ENCODE measurements at places on chromosomes 4 and X. TPM values are rescaled to one million over a fixed set of nuclear protein-coding genes. Genes with fewer than 3 reads are reported as not detected.

The OFD1 gene
- total RNA-seq = 26.0 TPM

The DGKK gene
- not detected for total RNA-seq

The MTNR1A gene
- total RNA-seq = 1.4 TPM

DNA sequence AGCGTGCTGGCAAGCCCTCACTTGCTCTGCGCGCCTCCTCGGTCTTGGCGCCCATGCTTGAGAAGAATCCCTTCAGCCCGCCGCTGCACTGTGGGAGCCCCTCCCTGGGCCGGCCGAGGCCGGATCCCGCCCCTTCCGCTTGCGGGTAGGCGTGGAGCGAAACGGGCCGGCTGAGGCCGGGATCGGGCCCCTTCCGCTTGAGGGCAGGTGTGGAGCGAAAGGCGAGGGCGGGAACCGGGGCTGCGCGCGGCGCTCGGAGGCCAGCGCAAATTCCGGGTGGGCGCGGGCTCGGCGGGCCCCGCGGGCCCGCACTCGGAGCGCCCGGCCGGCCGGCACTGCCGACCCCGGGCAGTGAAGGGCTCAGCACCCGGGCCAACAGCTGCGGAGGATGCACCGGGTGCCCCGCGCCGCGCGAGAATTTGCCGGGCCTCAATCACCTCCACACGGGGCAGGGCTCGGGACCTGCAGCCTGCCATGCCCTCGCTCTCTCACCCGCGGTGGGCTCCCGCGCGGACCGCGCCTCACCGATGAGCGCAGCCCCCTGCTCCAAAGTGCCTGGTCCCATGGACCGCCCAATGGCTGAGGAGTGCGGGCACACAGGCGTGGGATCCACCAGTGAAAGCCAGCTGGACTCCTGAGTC, 58.1 kb upstream of the GBA3 start:
- DNase-seq = no peak

DNA sequence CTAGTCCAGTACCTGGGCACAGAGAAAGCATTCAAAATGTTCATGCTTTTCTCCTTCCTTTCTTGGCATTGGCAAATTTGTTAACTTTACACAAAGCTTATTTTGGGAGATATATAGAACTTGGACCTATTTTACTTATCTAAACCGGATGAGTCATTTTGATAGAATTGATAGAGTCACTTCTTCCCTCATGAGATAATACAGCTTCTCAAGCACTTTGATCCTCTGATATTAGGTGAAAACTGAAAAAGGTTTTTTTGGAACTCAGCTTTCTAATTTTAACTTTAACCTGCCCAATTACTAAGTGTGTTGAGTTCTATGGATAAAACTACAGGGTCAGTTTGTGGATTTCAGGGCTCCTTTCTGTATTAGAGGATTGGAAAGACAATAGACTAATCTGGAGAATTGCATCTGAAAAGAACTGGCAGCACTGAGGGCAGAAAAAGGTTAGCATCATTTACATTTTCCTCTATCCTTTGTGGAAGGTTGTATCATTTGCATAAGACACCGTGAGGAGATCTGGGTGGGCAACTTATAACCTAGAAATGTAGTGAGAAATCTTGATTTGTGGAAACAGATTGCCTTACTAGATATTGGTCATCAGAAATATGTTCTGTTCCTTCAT, 2.4 kb downstream of the WDR44 start:
- DNase-seq = no peak

- peak; percentile 67 for DNase-seq
Measured at GRCh38 chrX:9885150-9885549, 82.0 kb upstream of the CLDN34 start.

DNA sequence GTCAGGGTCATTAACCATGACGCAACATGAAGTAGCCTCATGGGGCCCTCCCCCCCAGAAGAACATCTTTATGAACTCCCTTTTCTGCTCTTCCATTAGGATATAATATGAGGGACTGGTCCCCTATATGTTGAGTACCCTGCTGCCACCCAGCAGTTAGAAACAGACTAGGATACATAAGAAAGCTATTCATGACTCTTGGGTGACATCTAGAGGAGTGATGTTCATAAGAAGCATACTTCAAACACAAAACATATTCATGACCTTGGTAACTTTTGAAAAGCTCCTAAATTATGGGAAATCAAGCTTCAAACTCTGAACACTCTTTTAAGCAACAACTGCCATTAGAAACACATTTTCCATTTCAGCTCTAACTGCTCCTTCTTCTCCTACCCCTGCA, 155.2 kb upstream of the SPIN4 start:
- no peak for DNase-seq

DNA sequence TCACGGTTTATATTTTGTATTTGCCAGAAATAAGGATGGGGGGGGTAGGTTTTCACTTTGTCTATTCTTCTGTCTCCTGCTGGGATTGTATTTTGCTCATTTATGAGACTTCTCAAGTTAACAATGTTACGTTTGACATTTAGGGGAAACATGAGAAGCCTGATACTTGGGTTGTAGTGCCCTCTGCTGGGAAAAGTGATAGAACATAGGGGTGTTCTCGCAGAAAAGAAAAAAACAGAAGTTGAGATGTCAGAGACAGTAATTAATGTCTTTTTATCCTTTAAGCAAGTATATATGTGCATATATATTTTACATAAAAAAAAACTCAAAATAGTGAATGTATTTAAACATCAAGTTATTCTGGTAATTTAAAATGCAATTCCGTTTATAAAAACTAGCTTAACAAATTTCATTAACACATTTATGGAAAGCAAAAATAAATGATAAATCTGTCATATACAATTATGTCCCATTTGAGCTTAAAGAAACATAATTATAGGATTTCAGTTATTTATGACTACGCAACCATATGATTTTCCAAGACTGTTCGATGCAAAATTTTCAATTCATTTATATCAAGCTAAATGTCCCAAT, 46.0 kb upstream of the TMPRSS11F start:
- no peak for DNase-seq

- no peak for DNase-seq
Measured at GRCh38 chrX:133989490-133989889, 4.1 kb upstream of the GPC3 start.

DNA sequence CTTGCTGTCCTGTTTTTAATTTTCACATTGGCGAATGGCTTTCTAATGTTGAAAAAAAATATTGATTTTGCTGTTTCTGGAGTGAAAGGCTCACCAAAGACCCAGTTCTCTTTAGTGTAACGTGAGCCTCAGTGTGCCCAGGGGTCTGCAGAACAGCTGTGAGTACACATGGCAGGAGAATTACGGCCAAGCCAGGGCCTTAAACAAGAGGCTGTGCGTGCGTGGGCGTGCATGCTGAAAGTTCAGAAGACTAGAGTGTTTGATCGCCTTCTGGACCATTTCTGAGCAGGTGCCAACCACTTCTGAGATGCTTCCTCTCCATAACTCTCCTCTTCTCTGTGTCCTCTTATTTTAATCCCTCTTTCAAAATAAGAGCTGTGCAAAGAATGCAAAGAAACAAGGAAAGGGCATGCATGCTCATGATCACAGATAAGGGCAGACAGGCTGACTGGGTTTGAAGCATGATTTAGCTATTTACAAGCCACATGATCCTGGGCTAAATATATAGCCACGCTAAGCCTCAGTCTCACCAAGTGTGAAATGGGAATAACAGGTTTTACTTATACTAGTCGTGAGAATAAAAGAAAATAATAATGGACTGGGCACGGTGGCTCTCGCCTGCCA, 9.9 kb downstream of the PHEX start:
- no peak for DNase-seq

DNA sequence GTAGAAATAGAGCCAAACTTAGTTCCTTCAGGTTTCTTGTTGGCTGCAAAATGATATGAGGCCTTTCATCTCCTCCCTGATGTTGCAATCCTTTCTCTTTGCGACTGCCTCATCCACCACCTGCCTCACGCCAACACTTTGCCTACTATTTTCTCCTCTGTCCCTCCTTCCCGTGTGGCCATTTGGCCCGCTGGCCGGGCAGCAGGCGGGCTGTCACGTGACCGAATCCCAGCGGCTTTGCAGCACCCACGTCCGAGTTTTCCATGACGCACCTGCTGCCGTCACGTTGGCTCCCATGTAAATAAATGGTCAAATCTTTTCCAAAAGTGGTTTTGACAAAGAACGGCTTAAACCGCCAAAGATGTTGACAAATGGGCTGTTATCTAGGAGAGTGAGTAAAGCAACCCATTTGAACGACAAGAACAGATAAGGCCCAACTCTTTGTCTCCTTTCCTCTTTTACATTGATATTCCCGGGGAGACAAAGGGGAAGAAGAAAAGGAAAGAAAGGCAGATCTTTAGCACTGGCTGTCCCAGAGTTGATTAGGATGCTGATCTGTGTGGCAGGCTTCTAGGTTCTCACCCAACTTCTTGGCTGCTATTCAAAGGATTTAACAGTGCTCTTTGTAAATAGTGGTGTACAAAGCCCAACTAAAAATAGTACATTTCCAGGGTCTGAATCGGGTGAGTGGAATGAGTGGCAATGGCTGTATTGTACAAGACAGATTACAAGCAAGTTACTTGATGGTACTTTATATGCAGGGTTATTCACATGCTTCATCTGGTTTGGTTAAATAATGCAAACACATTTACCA, 174.2 kb upstream of the JADE1 start:
- no peak for DNase-seq

All from mucosa of descending colon (tissue), 3 donors.